Activated T-cell treated with anti-CD3 and anti-CD28 coated beads, Interleukin-2, amount 50 U/mL, for 72 hours (primary cell): ENCODE measurements at places on chromosomes 16 and 17. TPM values are rescaled to one million over a fixed set of nuclear protein-coding genes. Genes with fewer than 3 reads are reported as not detected.

GRCh38 chr17:6910987-6911603 lies 79.6 kb upstream of the TEKT1 start:
- no peak overlapping the region for H3K4me3 ChIP-seq

GRCh38 chr17:67004181-67004580 lies 39.7 kb downstream of the CACNG4 start:
- H3K36me3 ChIP-seq = no peaks in the 10 kb centered on the region
- no peak overlapping the region for H3K4me3 ChIP-seq
- H3K4me1 ChIP-seq = no peaks in the 10 kb centered on the region
- H3K27ac ChIP-seq = no peak overlapping the region

GRCh38 chr17:72618001-72618509 lies 474.4 kb downstream of the SLC39A11 start:
- DNase-seq = no peak
- no peaks in the 10 kb centered on the region for H3K36me3 ChIP-seq
- H3K4me1 ChIP-seq = peaks cover 17% of the 10 kb centered on the region
- no peak overlapping the region for H3K27ac ChIP-seq

DNA sequence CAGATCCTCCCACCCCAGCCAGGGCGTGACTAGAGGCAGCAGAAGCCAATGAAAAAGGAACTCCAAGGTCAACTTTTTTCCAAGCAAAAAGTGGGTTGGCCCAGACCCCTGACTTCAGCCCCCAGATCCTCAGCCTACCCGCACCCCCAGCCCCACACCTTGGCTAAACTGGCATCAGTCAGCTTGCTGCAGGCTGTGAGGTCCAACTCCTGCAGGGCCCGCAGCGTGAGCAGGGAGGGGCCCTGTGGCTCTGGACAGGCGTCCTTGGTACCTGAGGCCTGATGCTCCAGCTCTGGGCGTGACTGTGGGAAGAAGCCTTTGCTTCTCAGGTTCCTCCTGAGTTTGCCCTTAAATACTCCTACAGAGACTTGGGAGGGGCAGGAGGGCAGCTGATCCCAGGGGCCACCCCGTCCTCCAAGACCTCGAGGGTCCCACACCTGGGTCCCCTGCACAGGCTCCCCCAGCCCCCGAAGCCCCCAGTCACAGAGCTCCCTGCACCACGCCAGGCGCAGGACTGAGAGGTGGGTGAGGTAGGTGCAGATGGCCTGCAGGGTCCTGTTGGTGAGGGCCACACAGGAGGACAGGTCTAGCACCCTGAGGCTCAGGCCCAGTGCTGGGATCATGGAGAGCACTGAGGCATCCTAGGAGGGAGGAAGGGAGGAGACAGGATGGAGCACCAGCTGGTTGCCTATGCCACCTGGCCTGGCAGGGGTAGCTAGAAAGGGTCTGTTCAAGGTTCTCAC lies 9.4 kb downstream of the ELMO3 start:
- no peaks in the 10 kb centered on the region for H3K4me1 ChIP-seq
- no peak overlapping the region for H3K27ac ChIP-seq
- H3K36me3 ChIP-seq = no peaks in the 10 kb centered on the region
- no peaks in the 10 kb centered on the region for H3K27me3 ChIP-seq
- DNase-seq = no peak
- no peak overlapping the region for H3K4me3 ChIP-seq

- H3K4me3 ChIP-seq = no peak overlapping the region
- DNase-seq = no peak
- H3K27ac ChIP-seq = no peak overlapping the region
- H3K36me3 ChIP-seq = no peaks in the 10 kb centered on the region
Observed at GRCh38 chr17:39669897-39670735, 1.9 kb downstream of the PNMT start.

GRCh38 chr16:57191056-57191571 lies 5.0 kb downstream of the RSPRY1 start:
- no peak for DNase-seq
- H3K4me1 ChIP-seq = peaks cover 57% of the 10 kb centered on the region
- H3K27me3 ChIP-seq = no peaks in the 10 kb centered on the region
- no peak overlapping the region for H3K4me3 ChIP-seq
- H3K36me3 ChIP-seq = peaks cover 5% of the 10 kb centered on the region

Gene SLC5A10
- not detected for total RNA-seq

Gene TEKT5
- not detected for total RNA-seq

Gene CLEC3A
- total RNA-seq = not detected

Gene OR1A1
- total RNA-seq = not detected

Gene SLC38A8
- total RNA-seq = not detected
